ENCODE measurements at places on chromosomes 4 and X. TPM values are rescaled to one million over a fixed set of nuclear protein-coding genes. Genes with fewer than 3 reads are reported as not detected.

Gene TMEM184C
- 46.5 TPM for total RNA-seq

Gene RAB9B
- 0.34 TPM for total RNA-seq

Gene SMIM31
- total RNA-seq = not detected

Gene RXFP1
- total RNA-seq = not detected

Gene SGMS2
- total RNA-seq = 64.3 TPM

Gene TIMM8A
- 11.8 TPM for total RNA-seq

Gene NKX6-1
- total RNA-seq = 0.89 TPM

Gene MECP2
- total RNA-seq = 32.0 TPM

Gene NCAPG
- 6.2 TPM for total RNA-seq

Gene S100G
- not detected for total RNA-seq

Gene SPATA4
- total RNA-seq = 0.34 TPM

Gene SH3D19
- total RNA-seq = 26.0 TPM

Gene TBX22
- not detected for total RNA-seq

Gene NDST3
- 0.71 TPM for total RNA-seq

Gene TSPAN7
- total RNA-seq = 2.0 TPM

Gene KCTD8
- total RNA-seq = 4.8 TPM

Gene UGT2B15
- total RNA-seq = not detected

Gene SUPT20HL1
- not detected for total RNA-seq

Gene GRID2
- total RNA-seq = not detected

Gene SSX2
- not detected for total RNA-seq

Gene ITIH6
- total RNA-seq = not detected

Gene ART3
- not detected for total RNA-seq

Gene DMP1
- total RNA-seq = not detected

Gene FGFR3
- 3.2 TPM for total RNA-seq

Gene UGT2B7
- 42.7 TPM for total RNA-seq

Gene CLDN22
- not detected for total RNA-seq

Gene XAGE1B
- not detected for total RNA-seq

Gene GLRA2
- not detected for total RNA-seq

Gene USP51
- 2.0 TPM for total RNA-seq

Gene SHOX
- not detected for total RNA-seq
